Caki2 (cell line): ENCODE measurements at places on chromosomes 16 and 17.

DNA sequence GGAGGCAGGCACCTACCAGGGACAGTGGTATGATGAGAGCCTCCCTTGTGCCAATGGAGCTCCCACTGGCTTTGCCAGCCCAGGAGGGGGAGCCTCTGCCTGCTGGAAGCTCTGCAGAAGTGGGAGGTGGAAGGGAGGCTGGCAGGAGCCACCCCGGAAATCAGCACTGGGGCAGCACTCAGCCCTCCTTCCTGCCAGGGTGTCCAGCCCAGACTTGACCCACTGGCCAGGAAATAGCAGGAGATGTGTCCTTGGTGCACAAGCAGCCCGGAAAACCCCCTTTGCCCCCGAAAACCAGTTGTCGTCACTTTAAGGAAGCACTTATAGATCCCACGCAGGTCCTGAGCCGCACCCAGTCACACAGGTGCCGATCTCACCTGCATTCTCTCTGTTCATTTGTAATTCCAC, 49.3 kb upstream of the CACNG4 start:
- no peak for DNase-seq

DNA sequence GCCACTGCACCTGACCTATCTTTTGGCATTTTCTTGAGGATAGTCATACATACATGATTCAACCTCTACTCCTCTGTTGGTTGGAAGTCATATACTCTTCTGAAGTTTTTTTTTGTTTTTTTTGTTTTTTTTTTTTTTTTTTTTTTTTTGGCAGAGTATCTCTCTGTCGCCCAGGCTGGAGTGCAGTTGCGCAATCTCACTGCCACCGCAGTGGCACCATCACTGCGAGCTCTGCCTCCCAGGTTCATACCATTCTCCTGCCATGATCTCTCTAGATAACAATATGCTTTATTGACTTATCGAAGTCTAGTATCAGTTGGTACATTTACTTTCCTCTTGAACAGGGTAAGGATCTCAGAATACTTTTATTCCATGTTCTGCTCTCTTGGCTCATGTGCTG, 224.2 kb upstream of the WSCD1 start:
- peak; percentile 16 for DNase-seq

- no peak for DNase-seq
Observed at GRCh38 chr16:19184823-19185509, 16.9 kb downstream of the SYT17 start.

GRCh38 chr16:287981-288920, 5.3 kb downstream of the PDIA2 start:
- no peak for DNase-seq

DNA sequence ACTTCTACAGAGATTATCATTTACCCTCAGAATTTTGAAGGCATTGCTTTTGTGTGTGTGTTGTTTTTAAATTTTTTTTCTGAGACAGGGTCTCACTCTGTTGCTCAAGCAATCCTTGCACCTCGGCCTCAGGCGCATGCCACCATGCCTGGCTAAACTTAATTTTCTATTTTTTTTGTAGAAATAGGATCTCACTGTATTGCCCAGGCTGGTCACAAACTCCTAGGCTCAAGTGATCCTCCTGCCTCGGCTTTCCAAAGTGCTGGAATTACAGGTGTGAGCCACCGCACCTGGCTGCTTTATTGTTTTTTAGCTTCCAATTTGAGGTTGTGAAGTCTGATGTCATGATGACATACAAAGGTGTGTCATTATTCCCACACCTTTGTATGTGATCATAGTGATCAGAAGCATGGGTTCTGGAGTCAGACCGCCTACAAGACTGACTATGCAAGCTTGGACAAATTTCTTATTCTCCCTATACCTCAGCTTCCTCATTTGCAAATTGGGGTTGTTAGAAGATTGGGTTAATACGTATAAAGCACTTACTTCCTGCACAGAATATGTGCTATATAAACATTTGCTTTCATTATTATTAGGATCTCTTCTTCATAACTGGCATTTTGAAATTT, 5.8 kb downstream of the SEPHS2 start:
- DNase-seq, result no peak

DNA sequence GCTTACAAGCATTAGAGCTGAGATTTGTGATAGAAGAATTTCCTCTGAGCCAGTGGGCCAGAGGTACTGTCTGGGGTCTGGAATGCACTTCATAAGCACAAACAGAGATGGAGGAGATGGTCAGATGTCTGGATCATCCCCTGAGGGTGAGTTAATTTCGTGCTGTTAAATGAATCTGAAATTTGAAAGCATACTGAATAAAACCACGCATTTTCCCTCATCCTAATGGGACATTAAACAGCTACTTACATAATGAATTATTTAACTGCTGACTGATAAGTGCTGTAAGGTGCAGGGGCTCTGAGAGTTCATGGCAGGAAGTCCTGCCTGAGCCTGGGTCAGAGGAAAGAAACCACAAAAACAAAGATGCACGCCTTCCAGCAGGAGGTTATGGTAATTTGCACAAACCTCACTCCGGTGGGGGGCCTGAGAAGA, 136.3 kb upstream of the XYLT1 start:
- no peak for DNase-seq
